ENCODE measurements at places on chromosomes 1 and 21.

DNA sequence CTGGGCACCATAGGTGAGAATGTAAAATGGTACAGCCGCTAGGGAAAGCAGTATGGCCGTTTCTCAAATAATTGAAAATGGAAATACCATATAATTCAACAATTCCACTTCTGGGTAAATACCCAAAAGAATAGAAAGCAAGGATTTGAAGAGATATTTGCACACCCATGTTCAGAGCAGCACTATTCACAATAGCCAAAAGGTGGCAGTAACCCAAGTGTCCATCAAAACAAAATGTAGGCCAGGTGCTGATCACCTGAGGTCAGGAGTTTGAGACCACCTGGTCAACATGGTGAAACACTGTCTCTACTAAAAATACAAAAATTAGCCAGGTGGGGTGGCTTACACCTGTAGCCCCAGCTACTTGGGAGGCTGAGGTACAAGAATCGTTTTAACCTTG, 62.1 kb downstream of the OLIG1 start:
- no peak for DNase-seq

DNA sequence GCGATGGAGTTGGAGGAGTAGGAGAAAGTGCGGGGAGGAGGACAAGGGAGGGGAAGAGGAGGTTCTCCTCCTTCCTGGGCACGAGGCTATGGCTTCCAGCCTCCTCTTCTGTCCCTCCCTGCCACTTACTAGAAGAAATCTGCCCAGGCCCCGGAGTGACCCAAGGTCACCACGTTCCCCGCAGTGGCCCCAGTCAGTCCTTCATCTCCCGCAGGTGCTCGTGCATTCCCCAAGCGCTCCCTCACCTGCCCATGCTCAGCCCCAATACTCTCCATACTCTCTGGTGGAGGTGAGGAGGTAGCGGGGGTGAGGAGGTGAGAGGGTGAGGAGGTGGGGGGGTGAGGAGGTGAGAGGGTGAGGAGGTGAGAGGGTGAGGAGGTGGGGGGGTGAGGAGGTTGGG, 85.4 kb downstream of the CCDC185 start:
- DNase-seq = no peak

GRCh38 chr1:113861641-113862040, 9.9 kb downstream of the PTPN22 start:
- DNase-seq = no peak

- no peak for DNase-seq
These were observed 564 bp downstream of the CTPS1 start for GRCh38 chr1:40980068-40980452.

- DNase-seq = no peak
These were observed 94.4 kb downstream of the DNM3 start for GRCh38 chr1:171935664-171936063.

DNA sequence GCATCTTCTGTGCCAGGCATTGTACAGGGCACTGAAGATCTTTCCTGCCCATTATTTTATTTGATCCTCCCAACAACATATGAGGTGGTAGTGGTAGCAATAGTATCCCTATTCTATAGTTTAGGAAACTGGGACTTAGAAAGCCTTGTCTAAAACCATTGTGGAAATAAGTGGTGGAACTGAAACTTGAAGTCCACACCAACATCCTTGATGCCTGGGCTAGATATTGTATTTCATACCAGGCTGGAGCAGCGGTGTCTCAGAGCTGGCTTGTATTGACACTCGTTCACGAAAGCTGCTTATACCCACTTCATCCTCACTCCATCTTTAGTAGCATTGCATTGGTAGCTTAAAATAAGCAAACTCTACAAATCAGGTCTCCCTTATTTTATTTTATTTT, 9.7 kb upstream of the CTSS start:
- DNase-seq = no peak

DNA sequence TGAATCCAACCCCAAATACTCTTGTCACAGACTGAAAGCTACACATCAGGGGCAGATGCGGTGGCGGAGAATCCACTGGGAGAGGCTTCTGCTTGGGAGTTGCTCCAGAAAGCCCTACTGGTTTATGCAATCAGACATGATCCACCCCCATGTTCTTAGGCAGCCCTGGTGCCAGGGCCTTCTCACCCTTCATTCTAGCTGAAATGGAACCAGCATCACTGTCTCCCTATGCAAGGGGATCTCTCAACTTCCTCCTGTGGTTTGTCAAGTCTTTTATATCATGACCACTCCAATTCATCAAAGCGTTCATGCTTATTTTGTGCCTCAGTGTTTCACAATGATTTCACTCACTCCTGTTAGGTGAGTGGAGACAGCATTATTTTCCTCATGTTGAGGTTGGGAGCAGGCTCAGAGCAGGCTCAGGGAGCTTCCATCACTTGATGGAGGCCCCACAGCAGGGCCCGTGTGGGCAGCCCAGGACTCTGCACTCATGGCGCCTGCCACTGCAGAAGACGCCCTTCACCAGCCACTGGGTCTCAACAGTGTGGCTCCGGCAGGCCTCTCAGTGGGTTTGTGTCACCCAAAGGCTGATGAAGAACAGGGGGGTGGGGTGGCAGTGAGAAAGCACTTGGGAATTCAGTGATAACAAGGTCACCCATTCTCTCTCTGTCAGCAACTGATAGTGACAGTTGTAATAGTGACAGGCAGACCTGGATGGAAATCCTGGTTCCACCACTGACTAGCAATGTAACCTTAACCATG, 67.1 kb downstream of the CD58 start:
- no peak for DNase-seq

GRCh38 chr1:14980621-14981218, 172.8 kb upstream of the TMEM51 start:
- no peak for DNase-seq

- no peak for DNase-seq
These were observed 12.5 kb downstream of the DNAJC6 start for GRCh38 chr1:65321879-65322278.

DNA sequence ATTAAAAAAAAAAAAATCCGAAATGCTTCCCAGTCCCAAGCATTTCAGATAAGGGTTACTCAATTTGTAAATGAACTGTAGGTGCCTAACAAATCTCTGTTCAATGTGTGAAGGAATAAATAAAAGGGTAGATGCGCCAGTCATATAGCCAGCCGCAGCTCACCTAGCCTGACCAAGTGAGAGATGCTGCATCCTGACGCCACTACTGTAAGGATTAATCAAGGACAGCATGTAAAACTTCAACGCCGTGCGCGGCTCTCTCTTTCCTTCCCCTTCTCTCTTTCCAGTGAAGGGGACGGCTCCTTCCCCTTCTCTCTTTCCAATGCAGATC, 441 bp downstream of the PPT1 start:
- DNase-seq = no peak

DNA sequence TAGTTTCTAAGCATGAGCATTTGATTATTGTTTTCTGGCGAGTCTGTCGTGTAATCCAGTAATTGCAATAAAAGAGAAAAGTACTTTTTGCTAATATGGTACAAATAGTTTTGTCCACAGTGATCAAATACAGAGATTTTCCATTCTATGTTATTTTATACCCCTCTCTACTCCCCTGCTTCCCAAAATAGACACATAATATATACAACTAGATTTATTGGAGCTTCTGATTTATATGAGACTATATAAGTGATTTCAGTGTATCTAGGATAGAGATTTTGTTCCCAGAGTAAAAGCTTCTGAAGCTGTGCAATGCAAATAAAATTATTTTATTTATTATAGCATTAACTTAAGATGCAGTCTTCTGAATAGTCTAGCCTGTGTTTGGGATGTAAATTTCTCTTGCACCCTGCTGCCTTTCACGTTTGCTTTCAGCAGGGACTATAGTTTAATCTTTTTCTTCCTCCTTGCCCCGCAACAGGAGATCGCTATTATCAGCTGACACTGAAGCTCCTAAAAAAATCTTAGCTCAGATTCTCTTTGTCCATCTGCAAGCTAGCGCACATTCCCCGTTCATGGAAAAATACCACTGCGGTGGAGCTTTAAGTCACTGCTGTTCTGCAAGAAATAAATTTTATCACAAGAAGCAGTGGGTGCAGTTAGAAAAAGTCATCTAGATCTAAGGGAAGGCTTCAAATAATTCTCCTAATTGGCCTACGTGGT, 273.3 kb downstream of the DISC1 start:
- no peak for DNase-seq

GRCh38 chr1:40736085-40736531, 44.6 kb downstream of the NFYC start:
- DNase-seq = no peak

DNA sequence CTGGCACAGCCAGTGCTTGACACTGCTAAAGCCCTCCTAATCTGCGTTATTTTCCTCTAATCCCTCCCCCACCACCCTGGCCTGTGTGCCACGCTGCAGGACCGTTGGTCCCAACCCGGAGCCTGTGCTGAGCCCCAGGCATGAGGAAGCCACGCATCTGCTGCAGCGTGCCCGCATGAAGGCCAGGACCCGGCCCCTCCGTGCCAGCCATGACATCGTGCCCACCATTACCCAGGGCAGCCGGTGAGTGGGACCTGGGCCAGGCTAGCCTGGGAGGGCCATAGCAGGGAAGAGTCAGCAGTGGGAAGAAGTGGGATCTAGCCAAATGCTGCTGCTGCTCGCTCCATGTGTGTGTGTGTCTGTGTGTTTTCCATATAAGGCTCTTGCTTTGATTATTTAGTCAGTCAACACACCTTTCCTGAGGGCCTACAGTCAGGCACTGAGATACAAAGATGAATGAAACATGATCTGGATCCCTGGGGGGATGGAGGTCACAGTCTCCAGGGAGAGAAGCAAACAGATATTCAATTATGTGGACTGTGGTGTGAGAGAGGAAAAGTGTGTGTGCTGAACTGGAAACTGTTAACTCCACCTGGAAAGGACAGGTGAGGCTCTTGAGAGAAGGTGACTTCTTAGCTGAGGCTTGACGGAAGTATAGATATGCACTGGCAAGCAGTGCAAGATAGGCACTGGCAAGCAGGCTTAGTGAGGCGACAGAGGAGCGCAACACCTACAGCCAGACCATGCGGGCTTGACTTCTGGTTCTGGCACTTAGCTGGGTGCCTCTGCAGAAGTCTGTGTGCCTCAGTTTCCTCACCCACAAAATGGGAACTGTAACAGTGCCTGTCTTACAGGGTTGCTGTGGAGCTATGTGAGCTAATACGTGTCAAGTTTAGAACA, 15.9 kb downstream of the KIAA1614 start:
- DNase-seq = no peak

DNA sequence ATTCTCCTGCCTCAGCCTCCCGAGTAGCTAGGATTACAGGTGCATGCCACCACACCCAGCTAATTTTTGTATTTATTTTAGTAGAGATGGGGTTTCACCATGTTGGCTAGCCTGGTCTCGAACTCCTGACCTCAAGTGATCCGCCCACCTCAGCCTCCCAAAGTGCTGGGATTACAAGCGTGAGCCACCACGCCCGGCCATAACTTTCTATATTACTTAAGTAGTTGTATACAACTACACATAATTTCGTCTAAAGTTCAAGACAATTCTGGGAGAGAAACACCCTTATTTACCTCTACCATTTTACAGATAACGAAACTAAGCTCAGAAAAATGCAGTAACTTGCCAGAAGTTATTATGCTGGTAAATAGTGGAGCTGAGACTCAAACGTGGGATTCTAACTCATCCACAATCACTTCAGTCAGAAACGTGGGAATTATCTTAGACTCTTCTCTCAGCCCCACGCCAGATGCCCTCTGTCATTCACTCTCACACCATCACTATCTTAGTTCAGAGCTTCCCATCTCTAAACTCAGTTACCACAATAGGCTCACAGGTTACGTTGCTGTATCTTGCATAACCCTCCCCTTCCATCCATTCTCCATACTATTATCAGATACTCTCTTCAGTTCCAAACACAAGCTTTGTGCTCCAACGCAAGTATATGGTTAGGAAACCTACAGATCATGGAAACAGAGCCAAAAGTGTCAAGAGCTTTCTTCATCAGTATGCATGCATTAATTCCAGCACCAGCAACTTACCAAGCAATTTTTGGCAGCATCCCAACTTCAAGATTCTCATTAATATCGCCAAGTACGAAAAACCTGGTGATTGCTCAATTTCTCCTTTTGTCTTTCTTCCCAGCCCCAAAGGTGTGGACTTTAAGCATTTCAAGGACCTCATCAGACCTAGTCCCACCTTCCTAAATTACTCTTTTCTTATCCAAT, 69.3 kb downstream of the RERE start:
- DNase-seq = no peak

DNA sequence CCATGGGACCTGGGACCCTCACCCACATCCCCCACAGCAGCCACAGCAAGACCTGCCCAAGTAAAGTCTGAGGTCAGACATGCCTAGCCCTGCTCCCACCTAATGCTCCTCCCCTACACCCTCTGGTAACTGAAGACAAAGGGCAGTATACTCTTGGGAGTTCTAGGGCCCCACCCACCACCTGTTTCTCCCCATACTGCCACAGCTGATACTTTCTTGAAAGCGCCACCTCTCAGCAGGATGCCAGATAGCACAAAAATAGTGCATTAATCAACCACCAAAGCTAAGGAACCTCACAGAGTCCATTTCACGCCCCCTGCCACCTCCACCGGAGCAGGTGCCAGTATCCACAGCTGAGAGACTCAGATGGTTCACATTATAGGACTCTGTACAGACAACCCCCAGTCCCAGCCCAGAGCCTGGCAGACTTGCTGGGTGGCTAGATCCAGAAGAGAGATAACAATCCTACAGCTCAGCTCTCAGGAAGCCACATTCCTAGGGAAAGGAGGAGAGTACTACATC, 238.1 kb downstream of the LRRC40 start:
- no peak for DNase-seq

DNA sequence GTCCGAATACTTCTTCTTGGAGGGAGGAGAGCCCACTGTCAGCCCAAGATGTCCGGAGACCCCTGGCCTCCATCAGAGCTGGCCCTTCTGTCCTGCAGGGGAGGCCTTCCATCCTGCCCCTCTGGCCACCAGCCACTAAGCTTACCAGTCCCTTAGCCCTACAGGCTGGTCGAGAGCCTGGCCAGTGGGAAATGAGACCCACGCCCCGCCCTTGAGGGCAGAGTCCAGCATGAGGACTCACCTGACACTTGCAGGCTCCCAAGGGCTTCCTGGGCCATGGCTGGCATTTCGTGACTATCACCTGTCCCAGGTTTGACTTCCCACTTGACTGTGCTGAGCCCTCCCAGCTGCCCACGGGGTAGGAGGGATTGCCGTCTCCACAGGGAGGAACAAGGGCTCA, 361.8 kb upstream of the VAMP3 start:
- no peak for DNase-seq

DNA sequence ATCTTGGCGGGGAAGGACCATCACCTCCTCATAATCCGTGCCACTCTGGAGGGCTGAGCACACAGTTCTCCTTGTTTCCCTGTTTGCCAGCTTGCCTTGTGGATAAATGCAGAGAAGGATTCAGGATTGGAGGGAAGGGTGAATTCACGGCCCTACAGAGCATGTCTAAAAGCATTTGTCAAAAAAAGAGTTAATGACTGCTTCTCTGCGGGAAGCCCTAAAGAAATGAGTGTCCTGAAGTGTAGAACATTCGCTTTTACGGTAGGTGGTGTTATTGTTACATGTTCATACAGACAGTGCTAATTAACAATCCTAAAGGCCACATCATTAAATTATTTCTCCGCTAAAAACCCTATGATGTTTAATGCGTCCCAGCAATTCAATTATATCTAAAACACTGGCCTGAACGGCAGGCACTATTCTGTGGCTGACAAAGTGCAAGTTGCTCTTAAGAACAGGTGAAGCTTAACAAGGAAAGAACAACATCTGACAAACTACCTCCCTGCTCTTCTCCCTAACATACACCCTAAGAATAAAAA, 112.3 kb upstream of the NFIA start:
- peak; percentile 36 for DNase-seq

- DNase-seq = no peak
These were observed 16.0 kb downstream of the LMNA start for GRCh38 chr1:156130578-156130942.

GRCh38 chr21:46421756-46422555, 36.7 kb upstream of the DIP2A start:
- no peak for DNase-seq
